ENCODE measurements at places on chromosomes 3 and 15.

- DNase-seq: no peak
Measured at GRCh38 chr15:52155878-52156277, 35.3 kb downstream of the GNB5 start.

DNA sequence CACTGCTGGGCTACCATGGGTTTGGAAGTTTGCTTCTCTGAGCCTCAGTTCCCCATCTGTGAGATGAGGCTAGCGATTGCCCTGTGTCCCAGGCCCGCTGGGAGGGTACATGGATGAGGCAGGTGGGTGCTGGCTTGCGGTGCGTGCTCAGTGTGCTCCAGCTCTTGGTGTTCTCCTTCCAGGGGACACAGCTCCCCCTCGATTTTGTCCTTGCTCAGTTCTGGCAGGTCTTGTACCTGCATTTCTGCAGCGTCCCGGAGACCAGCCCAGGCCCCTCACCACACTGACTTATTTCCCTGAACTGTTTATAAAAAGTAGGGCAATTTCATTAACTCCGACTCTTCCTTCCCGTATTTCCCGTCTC lies 95.4 kb downstream of the TBC1D2B start:
- DNase-seq: no peak

DNA sequence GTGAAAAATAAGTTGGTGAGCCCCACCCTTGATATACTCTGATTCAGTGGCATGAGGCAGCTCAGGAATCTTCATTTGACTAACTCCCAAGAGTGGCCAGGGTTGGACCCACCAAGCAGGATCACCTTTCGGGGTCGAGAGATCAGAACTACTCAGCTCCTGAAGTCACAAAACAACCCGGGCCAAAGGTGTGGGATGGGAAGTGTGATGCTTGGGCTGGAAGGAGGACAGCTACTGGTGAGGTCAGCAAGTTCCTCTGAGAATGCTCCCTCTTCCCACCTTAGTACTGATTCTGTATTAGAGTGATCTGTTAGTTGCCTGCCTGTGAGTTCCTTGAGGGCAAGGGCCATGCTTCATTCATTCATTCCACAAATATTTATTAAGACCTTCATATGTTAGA lies 15.1 kb downstream of the ESYT3 start:
- DNase-seq: no peak

- no peak for DNase-seq
Measured at GRCh38 chr15:40984964-40985363, 31.7 kb downstream of the CHAC1 start.

- no peak for DNase-seq
Measured at GRCh38 chr15:58252586-58253323, 114.6 kb downstream of the AQP9 start.

DNA sequence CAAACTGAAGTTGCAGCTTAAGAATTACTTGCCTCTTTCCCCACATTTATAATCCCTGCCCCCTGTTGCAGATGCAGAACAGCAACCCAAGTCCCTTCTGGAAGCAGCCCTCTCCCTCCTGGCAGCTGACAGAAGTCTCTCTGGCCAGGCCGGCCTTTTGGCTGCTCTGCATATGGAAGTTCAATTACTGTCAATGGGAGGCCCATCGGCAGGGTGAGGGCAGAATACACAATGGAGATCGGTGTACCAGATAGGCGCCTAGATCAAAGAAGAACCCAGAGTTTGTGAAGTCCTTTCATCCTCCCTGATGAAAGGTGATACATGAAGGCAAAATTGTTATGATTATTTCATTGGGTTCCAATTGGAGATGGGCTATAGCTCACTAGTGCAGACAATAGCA lies 327.9 kb upstream of the CTNNB1 start:
- no peak for DNase-seq

- DNase-seq: peak; percentile 52
Measured at GRCh38 chr3:158539414-158540014, 31.5 kb upstream of the MLF1 start.

- DNase-seq: no peak
Measured at GRCh38 chr15:41115652-41116115, 396 bp downstream of the INO80 start.

DNA sequence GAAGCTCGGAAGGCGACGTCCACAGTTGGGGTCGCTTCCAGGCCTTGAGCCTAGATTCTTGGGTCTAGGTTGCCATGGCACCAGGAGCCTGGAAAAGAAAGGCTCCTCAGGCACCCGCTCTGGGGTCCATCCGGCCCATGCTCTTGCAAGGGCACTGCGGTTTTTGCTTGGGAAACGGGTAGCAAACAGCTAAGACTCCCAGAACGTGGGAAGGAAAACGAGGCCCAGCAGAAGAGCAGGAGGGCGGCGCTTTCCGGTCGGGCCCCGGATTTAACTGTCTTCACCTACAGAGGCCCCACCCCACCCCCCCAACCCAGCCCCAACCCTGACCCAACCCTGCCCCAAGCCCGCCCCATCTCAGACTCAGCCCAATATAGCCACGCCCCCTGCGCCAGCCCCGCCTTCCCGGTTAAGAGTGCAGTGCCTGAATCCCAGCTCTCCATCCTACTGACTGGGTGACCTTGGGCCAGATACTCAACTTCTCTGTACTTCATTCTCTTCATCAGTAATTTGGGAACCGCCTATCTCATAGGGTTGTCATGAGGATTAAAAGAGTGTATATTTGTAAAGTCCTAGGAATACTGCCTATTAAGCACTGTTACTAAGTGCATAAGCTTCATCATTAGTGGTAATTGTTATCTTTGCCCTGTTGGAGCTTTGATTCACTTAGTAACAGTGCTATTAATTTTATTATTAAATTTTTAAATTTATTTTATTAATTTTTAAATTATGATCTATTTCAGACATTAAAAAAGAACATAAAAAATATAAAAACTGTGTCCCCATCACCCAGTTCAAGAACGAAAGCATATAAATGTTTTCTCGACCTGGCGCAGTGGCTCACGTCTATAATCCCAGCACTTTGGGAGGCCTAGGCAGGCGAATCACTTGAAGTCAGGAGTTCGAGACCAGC lies 28.4 kb upstream of the SMAD6 start:
- peak; percentile 34 for DNase-seq

DNA sequence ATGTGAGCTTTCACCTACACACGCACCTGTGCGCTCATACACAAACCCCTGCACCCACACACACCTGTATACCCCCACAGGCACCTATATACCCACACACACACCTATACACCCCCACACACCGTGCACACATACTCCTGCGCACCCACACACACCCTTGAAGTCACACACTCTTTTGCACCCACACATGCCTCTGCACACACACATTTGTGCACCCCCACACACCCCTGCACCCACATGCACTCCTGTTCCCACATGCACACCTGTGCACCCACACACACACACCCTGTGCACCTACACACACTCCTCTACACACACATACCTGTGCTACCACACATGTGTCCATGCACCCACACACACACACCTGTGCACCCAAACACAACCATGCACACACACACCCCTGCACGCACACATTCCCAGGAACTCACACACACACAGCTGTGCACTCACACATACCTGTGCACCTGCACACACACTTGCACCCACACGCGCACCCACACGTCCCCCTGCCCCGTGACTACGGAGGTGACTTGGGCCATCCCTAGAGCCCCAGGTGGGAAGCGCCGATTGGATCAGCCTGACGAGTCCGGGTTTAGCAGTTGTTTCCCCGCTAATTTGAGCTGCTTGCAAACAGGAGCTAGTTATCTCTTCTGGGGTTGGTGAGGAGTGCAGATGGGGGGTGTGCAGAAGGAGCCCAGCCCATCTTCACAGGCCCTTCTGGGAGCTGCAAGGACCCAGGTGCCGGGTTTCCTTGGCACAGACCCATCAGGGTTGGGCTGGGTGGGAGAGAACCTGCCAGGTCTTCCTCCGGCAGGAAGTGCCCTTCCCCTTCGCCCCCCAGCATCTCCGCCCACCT lies 97.8 kb downstream of the CHSY1 start:
- DNase-seq: no peak

GRCh38 chr15:95930659-95931375 lies 399.7 kb upstream of the NR2F2 start:
- DNase-seq: no peak

DNA sequence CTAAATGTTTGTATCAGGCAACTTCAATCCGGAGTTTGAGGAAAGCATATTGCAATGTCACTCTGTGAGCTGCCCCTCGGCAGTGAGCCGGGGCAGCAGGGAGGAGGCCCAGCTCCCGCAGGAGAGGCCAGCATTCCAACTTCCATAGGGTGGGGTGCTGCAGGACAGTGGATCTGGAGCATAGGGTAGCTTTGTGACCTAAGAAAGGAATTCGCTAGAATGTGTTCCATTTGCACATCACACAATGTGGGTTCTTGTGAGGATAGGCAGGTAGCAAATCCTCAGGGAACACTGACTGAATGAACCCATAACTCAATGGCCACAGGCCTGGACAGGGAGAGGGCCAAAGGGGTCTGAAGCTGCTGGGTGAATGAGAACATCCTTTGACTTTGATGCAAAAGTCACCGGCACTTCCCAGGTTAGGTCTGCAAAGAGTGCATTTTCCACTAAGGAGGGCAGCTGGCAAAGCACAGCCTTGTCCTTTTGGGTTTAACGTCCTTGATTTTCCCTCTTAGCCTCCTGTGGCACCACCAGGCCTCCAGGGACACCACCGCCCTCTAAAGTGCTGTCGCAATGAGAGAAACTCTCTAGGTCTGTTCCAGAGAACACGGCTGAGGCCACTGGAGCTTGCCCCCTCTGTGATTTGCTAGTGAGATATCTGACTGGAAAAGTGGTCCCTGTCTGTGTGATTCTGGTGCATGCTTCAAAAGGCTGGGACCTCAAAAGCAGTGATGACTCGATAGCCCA lies 36.2 kb downstream of the GABRB3 start:
- no peak for DNase-seq

- no peak for DNase-seq
Measured at GRCh38 chr3:65490114-65490513, 548.6 kb downstream of the MAGI1 start.

- peak; percentile 88 for DNase-seq
Measured at GRCh38 chr15:43067717-43068461, 37.9 kb downstream of the UBR1 start.

Data from activated CD4-positive, alpha-beta T cell treated with anti-CD3 and anti-CD28 coated beads, Interleukin-2, amount 50 U/mL, for 16 hours (primary cell).